ENCODE measurements at places on chromosomes 11 and 22.

DNA sequence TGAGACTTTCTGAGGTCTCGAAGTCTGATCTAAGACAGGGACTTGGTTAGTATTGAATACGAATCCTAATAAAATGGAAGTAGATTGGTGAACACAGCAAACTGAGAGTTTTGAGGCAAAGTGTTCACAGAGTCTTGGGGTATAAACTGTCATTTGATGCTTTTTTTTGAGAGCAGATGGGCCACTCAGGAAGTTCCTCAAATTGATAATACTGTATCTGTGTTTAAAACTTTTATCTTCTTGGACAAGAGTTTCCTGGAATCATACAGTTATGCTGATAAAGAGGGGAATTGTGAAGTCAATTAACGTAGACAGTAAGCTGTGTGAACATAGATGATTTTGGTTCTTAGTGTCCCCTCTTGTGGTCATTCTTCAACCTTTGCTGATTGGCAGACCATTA lies 80.0 kb upstream of the CLPB start:
- no peak for DNase-seq

GRCh38 chr11:28529540-28530410 lies 421.6 kb downstream of the METTL15 start:
- DNase-seq, result no peak

DNA sequence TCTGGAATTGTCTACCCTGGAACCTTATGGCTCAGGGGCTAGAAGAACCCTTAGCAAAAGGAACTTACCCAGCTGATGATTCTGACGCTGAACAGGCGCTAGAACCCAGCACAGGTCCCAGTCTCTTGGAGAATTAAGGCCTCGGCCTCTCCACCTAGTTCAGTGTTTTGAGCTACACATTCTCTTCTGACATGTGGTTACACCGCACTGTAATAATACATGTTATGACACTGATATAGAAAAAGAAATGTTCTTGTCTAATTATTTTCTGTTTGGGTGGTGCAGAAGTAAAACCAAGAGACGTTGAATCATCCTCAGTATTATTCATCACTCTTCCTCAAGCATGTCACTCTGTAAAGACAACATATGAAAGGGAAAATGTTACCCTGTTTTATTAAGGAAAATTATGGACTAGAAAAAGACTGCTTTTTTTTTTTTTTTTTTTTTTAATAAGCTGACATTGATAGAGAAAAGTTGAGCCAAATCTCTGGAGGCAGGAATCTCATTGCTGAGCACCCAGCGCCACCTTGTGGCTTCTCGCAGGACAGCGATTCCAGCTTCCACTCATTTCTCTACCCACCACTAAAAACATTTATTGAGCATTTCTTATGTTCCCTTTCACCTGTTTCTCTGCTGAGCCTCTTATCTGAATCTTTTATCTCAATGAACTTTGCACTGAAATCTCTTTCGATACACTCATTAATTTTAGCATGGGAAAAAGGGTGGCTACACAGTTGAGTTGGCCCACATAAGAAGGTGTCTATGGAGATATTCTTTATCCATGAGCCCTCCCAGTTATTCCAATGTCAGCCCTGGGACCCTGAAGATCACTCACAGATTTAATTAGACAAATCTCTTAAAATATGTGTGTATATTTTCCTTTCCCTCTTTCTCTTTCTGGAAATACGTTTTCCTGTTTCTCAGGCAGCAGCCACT lies 12.6 kb upstream of the APLNR start:
- DNase-seq, result peak; percentile 63

- DNase-seq, result no peak
Measured at GRCh38 chr22:42641801-42642413, 1.5 kb upstream of the ATP5MGL start.

GRCh38 chr11:18745251-18745650 lies 19.3 kb upstream of the IGSF22 start:
- DNase-seq, result no peak

GRCh38 chr11:46916286-46917108 lies 1.9 kb downstream of the LRP4 start:
- DNase-seq, result no peak

All from tibial artery (tissue), 4 donors.